ENCODE measurements at places on chromosomes 1 and 21.

DNA sequence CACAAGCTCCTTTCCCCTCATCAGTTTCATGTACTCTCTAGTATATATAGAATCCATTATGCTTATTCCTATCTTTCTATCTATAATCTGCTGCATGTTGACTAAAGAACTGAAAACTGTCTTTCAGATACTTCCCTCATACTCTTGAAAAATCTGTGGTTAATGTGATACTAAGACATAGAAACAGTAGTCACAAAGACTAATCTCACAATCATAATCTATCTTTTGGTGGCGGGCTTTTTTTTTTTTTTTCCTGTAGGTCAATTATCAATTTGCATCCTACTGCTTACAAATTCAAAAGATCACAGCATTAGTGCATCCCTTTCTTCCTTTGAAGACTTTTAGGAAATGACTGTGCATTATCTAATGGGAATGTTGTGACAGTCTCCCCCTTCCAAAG is 4.7 kb downstream of the UBR4 start:
- no peak for DNase-seq

DNA sequence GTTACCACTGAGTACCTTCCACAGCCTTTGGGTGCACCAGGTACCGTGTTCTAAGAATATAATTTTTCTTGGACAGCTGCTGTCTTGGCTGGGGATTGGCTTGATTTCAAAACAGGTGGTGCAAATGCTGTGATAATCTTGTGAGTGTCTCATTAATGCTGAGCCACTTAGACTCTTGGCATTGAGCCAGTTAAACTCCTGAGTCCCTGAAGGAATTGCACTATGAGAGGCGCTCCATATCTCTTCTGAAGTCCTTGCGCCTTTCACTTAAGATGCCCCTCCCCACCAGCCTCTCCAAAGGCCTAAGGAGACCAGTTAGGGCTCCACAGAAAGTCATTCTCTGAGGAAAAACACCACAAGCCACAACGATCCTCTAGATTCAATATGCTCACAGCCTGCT is 51.0 kb downstream of the BACH1 start:
- DNase-seq: no peak

DNA sequence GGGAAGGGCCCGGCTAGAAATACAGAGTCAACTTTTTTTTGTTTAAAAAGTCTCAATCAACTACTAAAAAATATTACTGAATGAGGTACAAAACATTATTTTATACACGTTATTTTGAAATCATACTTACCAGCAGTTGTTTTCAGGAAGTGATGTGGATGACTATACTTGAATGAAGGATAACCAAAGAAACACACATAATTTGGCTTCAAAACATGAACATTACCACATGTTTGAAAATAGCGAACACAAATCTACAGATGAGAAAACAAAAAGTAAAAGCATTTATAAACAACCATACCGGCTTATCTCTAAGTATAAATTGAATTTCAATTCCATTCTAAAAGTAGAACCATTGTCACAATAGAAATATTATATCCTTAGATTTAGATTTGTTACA is 9.0 kb downstream of the DBT start:
- no peak for DNase-seq

GRCh38 chr1:64133036-64133435 is 70.4 kb upstream of the UBE2U start:
- DNase-seq: no peak

DNA sequence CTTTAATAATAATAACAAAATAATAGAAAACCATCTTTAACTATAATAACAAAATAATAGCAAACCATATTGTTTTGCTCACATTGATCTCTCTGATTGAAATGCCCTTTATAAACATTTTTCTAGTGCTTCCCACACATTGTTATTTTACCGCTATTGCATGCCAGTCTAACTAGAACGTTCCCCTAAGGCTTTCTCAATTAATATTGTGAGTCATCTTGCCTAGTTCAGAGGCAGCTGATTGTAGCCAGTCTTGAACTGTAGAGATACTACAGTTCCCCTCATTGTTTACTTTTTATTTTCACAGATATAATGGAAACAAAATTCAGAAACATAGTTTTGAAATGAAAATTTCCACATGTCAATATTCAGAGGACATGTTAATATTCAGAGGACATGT is 192.3 kb upstream of the ADGRL4 start:
- no peak for DNase-seq

GRCh38 chr1:7022058-7022457 is 236.8 kb downstream of the CAMTA1 start:
- DNase-seq: no peak

DNA sequence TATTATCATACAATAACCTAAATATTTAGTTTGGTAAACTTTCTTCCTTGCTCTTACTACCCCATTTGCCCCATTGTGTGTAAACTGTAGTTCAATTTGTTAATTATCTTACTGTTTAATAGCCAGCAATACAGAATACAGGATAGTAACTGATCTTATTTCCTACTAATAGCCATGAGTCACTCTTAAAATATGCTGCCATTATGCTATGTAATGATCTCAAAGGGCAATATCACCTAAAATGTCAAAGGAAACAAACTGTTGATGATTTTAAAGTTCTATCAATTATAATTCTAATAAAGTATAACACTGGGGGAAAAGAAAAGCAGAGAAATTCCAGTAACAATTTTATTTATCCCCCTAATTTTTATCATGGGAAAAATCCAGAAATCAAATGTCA is 4.3 kb downstream of the SLC30A1 start:
- no peak for DNase-seq

GRCh38 chr1:28322194-28322593 is 6.6 kb upstream of the MED18 start:
- DNase-seq: no peak

GRCh38 chr1:26078286-26079177 is 11.1 kb upstream of the TRIM63 start:
- no peak for DNase-seq

DNA sequence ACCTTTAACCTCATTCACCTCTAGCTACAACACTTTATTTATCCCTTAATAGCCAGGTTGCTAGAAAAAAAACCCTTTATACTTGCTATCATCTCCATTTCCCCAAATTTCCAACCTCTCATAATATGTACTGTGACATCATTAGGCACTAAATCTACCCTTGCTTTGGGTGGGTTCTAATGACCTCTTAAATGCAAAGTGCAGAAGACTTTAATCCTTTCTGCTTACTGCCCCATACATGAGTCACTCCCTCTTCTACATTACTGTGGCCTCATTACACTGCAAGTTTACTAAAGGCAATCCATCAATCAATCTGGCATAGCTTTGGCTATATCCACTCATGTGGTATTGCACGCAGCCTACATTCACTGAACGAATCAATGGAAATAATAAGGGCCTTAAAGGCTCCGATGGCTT is 353.3 kb downstream of the SMYD3 start:
- DNase-seq: no peak

- no peak for DNase-seq
Observed at GRCh38 chr1:35708441-35708921, 10.2 kb downstream of the C1orf216 start.

DNA sequence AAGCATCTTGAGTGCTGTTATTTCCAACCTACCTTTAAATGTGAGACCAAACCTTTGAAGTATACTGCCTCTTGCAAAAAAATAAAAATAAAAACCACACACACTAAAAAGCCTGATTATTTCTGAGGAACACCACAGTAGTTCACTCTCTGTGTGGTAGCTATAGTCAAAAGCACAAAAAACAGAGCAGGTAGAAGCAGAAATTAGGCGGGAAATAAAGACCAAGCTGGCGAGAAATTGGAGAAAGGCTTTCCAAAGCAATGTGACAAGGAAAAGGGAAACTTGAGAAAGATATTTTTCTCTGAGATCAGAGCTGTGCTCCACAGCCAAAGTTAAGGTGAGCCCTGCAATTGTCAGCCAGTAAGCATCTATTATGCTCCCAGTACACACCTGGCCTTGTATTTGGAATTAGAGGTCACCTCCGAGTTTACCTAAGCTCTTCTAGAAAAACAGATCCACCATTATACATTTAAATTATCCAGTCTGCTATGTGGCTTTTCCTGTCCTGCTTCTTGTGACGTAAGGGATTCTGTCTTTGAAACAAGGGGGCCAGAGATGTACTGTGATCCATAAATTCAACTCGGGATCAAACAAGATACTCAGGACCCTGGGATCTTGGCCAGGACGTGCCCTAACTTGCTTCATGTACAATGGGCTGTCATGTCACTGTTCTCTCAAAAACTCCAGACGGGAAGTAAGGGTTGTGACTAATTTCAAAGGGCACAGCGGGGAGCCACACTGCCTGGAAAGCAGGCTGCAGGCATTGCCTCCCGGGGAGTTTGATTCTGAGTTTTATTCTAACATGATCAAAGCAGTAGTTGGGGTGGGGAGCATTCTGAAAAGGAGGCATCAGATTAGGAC is 39.8 kb upstream of the RAB4A start:
- DNase-seq: no peak

GRCh38 chr1:38818175-38818976 is 41.2 kb downstream of the RRAGC start:
- peak; percentile 58 for DNase-seq

DNA sequence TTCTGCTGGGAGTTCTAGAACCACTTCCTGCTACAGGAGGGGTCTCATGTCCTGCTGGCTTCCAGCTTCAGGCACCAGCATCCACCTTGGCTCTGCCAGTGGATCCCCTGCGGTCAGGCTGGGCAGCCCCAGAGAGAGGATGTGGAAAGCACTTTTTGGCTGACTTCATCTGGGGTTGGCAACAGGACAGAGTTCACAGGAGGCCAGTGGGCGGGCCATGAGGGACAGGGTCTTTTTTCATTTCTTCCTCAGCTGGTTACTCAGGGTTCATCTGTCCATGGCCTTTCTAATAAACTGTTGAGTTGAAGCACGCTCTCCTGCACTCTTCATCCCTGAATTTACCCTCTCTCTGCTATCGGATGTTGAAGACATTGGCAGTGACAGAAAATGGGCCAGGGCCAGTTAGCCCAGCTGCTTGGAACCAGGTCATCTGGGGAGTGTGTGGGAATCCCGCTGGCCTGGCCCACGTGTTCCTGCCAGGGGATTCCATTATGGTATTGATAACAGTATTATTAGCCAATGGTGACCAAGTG is 45.2 kb downstream of the RPS6KA1 start:
- no peak for DNase-seq

- DNase-seq: no peak
Observed at GRCh38 chr1:181117648-181118449, 29.3 kb downstream of the IER5 start.

DNA sequence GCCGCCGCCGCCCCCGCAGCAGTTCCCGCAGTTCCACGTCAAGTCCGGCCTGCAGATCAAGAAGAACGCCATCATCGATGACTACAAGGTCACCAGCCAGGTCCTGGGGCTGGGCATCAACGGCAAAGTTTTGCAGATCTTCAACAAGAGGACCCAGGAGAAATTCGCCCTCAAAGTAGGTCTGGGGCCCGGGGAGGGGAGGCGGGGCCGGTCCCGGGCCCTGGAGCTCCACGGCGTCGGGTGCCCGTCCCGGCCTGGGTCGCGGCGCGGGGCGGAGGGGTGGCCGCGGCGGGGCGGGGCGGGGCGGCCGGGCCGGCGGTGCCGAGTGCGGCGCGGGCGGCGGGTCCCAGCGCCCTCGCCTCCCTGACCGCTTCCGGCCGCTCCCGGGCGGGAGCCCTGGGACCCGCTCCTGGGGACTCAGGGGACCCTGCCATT is 646 bp downstream of the MAPKAPK2 start:
- peak; percentile 37 for DNase-seq

GRCh38 chr1:63408331-63408730 is 40.9 kb downstream of the ALG6 start:
- DNase-seq: no peak

- no peak for DNase-seq
Observed at GRCh38 chr1:186572509-186572908, 107.7 kb downstream of the PTGS2 start.

DNA sequence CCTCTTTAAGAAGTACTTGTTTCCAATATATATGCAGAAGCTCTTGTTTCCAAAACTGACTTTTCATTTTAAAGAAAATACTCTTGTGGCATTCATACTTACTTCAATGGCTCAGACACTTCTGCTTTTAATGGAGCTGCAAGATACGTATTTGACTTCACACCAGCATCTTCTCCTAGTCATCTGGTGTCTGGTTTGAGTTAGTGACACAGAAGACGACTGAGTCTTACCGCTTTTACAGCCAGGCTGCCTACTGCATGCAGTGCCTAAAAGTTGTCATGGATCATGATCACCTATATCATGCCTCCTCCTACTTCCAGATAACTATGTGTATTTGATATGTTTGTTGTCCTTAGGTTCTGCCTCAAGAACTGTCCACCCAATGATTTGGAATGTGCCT is 185.9 kb downstream of the TPR start:
- DNase-seq: no peak

DNA sequence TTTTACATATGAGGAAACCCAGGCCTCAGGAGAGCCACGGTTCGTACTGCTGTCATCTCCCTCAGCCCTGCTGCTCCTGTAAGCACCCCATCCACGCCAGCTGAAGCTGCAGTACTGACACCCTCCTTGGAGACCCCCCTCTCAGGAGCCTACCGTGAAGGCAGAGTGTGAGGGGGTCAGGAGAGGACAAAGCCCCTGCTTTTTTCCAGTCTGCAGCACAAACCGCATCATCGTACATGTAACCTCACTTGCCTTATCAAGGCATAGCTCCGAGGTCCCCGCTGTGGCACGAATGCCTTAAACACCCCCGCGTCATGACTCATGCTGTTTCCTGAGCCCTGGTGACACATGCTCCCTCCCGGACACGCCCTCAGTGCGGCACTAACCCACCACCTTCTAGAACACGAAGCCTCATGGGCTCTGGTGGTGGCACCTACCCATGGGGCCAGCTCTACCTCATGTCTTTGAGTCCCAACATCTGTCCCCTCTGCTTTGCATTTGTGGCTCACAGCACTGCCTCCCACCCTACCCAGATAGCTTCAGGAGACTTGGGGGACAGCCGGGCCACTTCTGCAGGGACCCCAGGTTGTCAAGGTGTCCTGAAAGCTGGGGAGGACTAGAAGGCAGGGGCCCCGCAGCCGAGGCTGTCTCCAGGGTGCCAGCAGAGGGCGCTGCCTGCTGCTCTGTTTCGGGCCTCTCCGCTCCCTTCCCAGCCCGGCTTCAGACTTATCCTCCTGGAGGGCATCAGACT is 4.9 kb downstream of the SH3BGRL3 start:
- peak; percentile 94 for DNase-seq

DNA sequence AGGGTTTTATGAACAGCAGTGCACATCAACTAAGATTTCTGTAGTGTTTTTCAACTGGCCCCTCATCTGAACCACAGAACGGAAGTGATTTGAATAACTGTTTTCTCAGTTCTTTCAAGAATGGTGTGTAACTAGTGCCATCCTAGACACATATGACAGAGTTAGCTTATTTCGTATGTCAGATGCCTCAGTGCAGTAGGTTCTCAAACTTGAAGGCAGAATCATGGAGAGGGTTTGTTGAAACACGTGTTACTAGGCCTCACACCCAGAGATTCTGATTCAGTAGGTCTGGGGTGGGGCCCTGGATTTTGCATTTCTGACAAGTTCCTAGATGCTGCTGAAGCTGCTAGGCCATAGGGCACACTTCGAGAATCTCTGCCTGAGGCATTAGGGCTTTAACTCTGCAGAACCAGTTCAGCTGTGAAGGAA is 49.0 kb downstream of the SCCPDH start:
- DNase-seq: no peak

GRCh38 chr1:207298636-207299398 is 22.7 kb upstream of the CD55 start:
- DNase-seq: no peak

Measured in stimulated activated CD4-positive, alpha-beta T cell treated with anti-CD3 and anti-CD28 coated beads, Interleukin-4, amount 100 ng/mL, for 48 hours (primary cell).